CD4-positive, alpha-beta memory T cell (primary cell): ENCODE measurements at places on chromosomes 13 and 19. TPM values are rescaled to one million over a fixed set of nuclear protein-coding genes. Genes with fewer than 3 reads are reported as not detected.
A peak's percentile ranks its signal among the peaks of the same experiment; 100 is the strongest.

DNA sequence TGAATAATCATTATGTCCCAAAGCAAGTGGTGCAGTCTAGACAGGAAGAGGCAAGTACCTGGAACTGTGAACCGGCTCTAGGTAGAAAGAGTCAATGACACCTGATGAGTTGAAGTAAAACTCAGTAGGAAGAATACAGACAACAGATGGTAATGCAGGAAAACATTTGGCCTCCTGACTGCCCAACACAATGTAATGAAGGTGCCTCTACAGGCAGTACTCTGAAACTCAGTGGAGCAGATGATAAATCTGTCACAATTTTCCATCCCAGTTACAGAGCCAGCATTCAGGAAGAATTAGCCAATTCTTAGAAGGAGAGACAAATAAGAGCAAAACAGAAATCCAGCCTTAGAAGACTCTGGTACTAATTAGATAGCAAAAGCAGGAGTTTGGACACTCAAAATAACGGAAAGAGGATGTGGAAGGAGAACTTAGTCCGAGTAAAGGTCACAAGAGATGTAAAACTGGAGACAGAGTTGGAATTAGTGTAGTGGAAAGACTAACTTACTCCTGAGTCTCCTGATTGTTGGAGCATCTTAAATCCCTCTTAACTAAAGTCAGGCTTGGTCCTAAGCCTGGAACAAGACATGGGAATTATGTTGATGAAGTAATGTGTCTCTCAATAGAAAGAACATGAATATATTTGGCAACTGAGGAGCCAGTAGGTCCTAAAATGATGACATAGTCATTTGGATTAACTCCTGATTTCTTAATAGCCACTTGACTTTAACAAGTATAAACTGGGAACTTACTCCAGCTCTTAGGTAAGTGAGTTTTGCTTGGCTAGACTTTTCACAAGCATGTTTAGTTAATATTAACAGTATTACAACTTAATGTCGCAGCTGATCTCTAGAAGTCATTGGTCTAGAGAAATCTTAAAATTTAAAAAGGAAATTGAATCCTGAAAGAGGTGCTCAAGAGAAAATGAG, 457.3 kb upstream of the MIR17HG start:
- no peak for DNase-seq

GRCh38 chr13:90968166-90968904, 379.2 kb upstream of the MIR17HG start:
- DNase-seq: no peak

DNA sequence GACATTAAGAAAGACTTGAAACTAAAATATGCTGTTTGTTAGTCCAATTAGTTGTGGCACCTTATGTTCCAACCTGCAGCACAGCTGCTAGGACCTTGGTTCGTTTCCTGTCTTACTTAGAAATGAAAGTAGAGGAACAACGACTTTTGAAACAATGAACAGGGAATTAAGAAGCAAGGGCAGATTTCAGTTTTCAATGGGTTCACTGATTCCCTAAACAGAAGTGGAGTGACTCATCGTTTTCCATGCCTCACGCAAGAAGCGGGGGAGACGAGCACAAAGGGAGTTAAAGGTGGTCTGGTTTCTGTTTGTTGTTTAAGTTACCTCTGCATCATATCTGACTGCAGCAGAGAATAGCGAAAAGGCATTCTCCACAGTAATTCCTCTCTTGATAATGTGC, 44.8 kb downstream of the PHF11 start:
- peak; percentile 10 for DNase-seq

GRCh38 chr13:97967948-97968347, 14.5 kb downstream of the IPO5 start:
- no peak for DNase-seq

GRCh38 chr19:47499371-47499770, 15.4 kb upstream of the KPTN start:
- DNase-seq: no peak

- DNase-seq: no peak
Measured at GRCh38 chr19:42255766-42256745, 1.1 kb upstream of the ERF start.

GRCh38 chr19:10543420-10544241, at the start of gene ATG4D:
TSS of gene ATG4D (plus strand) at chr19:10543904. CDS start at chr19:10544091, 187 bp downstream.
- peak; percentile 85 for DNase-seq

- DNase-seq: no peak
Measured at GRCh38 chr13:81223778-81224177, 882.9 kb upstream of the SPRY2 start.

GRCh38 chr13:89279374-89279773, 1608.2 kb downstream of the SLITRK5 start:
- DNase-seq: no peak

- DNase-seq: no peak
Measured at GRCh38 chr19:48989701-48990291, 3.3 kb downstream of the GYS1 start.

DNA sequence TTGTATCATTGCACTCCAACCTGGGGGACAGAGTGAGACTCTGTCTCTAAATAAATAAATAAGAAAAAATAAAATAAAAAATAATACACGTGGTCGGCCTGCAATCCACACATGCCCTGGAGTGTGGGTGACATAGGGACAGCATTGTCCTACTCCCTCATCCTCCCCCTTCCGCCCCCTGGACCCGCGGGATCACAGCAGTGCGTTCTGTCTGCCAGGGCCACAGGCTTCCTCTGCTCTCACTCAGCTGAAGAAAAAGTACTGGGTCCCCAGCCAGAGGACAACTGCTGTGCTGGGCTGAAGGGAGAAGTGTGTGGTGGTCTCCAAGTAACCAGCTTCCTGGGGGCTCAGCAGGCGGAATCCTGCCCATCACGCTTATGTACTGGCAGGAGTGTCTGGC, 6.3 kb downstream of the BCAT2 start:
- no peak for DNase-seq

- DNase-seq: no peak
Measured at GRCh38 chr13:98676239-98676638, 76.2 kb downstream of the SLC15A1 start.

DNA sequence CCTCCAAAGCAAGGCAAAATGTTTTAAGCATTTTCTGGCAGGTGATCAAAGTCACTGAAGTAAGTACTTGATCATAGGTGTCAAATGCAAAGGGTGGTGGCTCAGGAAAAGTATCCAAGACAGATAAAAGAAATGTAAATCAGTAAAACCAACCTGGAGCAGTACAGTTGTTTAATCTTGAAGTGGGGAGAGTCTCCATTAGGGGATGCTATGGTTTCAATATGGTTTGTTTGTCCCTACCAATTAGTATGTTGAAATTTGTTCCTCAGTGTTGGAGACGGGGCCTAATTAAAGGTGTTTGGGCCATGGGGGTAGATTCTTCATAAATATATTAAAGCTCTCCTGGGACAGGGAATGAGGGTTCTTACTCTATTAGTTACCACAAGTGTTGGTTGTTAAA, 1781.7 kb upstream of the PRR20A start:
- no peak for DNase-seq

- peak; percentile 90 for DNase-seq
Measured at GRCh38 chr19:50333737-50334617, 4.8 kb upstream of the KCNC3 start.

DNA sequence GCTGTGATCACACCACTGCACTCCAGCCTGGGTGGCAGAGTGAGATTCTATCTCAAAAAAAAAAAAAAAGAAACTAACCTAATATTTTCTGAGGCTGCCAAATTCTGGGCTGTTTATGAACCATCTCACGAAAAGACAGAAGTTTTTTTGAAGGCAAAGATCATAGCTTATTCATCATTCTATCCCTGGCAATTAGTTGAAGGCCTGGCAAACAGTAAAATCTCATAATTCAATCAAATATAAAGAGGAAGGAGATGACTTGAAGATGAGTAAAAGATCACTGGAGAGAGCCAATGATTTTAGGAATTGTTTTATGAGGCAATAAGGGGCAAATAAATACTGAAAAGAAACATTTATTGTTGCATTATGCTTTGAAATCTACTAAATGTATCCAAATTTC, 216.5 kb downstream of the DCLK1 start:
- no peak for DNase-seq

GRCh38 chr13:35219021-35219420, 257.5 kb downstream of the MAB21L1 start:
- no peak for DNase-seq

- DNase-seq: peak; percentile 92
Measured at GRCh38 chr19:1863638-1864479, 480 bp upstream of the KLF16 start.

DNA sequence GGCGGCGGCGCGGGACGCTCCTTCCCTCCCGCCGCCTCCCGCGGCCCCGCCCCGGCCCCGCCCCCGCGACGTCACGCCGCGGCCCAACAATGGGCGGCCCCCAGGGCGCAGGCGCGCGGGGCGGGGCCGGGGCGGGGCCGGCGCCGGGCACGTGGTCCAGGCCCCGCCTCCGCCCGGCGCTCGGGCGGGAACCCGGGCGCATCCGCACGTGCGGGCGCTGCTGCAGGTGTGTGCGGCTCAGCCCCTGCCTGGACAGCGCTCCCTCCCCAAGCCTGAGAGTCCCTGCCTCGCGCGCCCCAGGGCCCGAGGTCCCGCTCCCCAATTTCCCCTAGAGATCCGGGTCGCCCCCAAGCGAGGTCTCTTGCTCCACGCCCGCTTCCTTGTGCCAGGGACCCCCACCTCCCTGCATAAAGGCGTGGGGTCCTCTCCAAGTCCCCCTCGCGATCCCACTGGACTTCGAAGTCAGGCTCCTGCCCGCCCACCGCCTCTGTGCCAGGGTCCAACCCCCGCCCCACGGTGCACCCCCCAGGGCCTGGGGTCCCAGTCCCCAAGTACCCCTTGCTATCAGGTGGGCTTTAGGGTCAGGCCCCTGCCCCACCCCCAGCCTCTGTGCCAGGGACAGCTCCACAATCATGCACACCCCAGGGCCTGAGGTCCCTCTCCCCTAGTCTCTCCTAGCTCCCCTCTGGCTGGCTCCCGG, at the start of gene MEX3D:
Gene MEX3D, minus strand, starts transcription at position 6 of the 700 bp plus-strand sequence. CDS start 267 bp downstream, outside the sequence.
- DNase-seq: peak; percentile 80

GRCh38 chr13:72521940-72522661, 205.3 kb downstream of the MZT1 start:
- DNase-seq: no peak

- DNase-seq: no peak
Measured at GRCh38 chr19:28501976-28502375, 711.0 kb downstream of the UQCRFS1 start.

DNA sequence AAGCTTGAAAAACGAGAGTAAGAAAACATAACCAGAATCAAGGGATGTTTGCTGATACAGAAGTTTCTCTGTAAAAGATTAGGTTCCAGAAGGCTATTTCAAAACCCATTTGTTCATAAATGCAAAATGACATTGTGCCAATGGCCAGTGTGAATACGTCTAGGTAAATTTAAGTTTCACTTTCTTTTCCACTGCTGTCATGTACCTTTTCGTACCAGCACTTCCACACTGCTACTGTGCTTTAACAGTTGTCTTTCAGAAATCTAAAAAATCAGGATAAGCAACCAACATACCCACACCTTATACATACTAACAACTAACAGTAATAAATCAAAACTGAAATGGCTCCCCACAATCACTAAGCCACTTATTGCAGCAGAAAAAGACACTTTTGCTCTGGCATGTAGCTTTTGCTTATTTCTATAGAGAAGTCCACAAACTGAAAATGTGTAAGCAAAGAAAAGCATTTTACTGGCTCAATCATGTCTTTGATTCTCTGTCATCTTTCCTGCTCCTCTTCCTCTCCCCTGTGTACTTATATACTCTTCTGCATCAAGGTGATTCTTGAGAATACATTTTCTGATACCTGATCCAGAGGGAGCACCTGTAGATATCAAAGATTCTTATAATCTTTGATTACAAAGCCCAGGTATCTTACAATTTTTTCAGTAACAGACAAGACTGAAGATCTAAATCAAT, 34.3 kb downstream of the ELF1 start:
- peak; percentile 50 for DNase-seq

- no peak for DNase-seq
Measured at GRCh38 chr13:75220861-75221260, 261.1 kb downstream of the TBC1D4 start.

- no peak for DNase-seq
Measured at GRCh38 chr13:33764716-33765115, 53.2 kb upstream of the RFC3 start.

DNA sequence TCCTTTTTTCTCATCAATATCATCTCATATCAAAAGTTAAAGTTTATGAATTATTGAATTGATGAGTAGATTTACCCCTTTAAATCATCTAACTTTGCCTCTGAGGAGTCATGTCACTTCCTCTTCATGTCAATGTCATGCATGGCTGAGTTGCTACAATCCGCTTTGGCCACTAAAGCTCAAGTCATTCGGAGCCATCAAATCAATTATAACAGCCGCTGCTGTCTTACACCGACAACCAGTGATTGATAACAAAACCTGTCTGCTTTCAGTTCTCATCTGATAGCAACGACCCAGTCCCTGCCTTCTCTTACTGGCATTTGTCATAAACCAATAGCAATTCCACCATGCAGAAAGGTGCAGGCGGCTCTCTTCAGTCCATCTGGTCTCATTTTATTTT, 429.3 kb downstream of the DIAPH3 start:
- DNase-seq: no peak

DNA sequence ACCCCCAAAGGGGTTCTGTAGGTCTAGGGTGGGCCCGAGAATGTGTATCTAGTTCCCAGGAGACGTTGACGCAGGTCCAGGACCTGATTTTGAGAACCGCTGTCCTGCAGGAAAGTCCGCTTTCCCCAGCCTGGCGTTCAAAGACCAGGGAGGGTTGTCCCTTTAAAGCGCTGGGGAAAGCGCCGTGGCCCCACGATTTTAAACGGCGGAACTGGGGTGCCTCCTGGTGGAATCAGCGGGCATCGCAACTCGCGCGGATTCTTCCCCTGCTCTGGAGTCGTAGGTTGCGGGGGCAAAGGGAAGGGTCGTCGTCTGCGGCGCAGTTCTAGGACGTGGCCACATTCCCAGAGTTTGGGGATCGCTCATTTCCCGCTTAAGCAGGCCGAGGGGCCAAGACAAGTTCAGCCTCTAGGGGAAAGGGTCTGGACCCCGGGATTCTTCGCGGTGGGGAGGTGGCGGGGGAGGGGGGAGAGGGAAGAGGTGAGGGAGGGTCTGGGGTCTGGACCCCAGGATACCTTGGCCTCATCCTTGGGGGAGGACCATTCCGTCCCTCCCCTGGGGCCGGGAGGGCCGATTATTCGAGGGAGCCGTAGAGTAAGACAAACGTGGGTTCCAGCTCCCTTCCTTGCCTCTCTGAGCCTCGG, 7.7 kb downstream of the PNMA8B start:
- peak; percentile 70 for DNase-seq

- DNase-seq: no peak
Measured at GRCh38 chr13:96540670-96541069, 450.8 kb downstream of the HS6ST3 start.

Gene ZNF229
- total RNA-seq: 0.69 TPM

Gene LILRA5
- total RNA-seq: 0.36 TPM

Gene TUBA3C
- total RNA-seq: not detected

Gene ZNF154
- total RNA-seq: 6.7 TPM

Gene WDR88
- total RNA-seq: 0.58 TPM

Gene KCNC3
- total RNA-seq: 1.6 TPM

Gene PRR20A
- not detected for total RNA-seq

Gene USHBP1
- 0.33 TPM for total RNA-seq

Gene ATP8B3
- 4.9 TPM for total RNA-seq

Gene SMIM44
- not detected for total RNA-seq

Gene FCAR
- 0.29 TPM for total RNA-seq

Gene NANOS3
- not detected for total RNA-seq

Gene CLIP3
- total RNA-seq: 2.4 TPM
